ENCODE measurements at places on chromosomes 6 and 20.

GRCh38 chr6:71056656-71057055 is 99.8 kb upstream of the B3GAT2 start:
- H3K27ac ChIP-seq: no peak overlapping the region
- H3K36me3 ChIP-seq: no peaks in the 10 kb centered on the region
- no peak overlapping the region for H3K4me3 ChIP-seq

DNA sequence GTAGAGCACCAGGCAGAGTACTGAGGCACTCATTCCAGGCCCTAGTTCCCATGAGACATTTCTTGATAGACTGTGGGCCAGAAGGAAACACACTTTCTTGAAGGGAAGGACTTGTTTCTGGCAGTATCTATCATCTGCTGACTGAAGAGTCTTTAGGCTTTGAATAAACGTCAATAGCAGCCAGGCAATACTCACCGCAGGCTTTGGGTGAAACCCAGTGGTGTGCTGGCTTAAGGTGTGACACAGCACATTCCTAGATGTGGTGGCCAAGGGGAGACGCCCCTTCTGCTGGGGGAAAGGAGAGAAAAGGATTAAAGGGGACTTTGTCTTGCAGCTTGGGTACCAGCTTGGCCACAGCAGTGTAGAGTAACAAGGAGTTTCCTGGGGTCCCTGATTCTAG is 1039.6 kb downstream of the HACE1 start:
- no peaks in the 10 kb centered on the region for H3K36me3 ChIP-seq
- no peak overlapping the region for H3K27ac ChIP-seq
- no peak for DNase-seq
- no peak overlapping the region for H3K4me3 ChIP-seq
- no peaks in the 10 kb centered on the region for H3K27me3 ChIP-seq
- no peaks in the 10 kb centered on the region for H3K4me1 ChIP-seq

- no peak overlapping the region for H3K4me3 ChIP-seq
- H3K27me3 ChIP-seq: no peaks in the 10 kb centered on the region
- no peak for DNase-seq
These were observed 470.7 kb downstream of the HTR1B start for GRCh38 chr6:76992553-76992952.

DNA sequence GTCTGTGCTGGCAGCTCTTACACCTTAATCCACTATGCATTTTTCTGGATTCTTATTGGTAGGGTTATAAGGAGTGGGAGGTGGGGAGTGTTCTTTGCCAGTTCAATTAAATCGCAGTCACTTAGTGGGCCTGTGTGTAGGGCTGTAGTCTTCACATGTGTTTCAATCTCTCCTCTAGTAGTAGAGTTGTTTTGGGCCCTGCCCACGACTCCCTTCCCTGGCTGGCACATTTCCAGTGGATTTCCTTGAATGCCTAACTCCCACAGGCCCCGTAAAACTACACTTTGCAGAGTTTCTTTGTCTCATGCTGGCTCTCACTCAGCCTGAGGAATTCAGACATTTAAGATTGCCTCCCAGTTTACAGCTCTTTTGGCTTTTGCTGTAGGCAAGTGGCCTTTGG is 414.0 kb upstream of the OPRM1 start:
- no peaks in the 10 kb centered on the region for H3K36me3 ChIP-seq
- no peaks in the 10 kb centered on the region for H3K4me1 ChIP-seq
- H3K27ac ChIP-seq: no peak overlapping the region
- no peaks in the 10 kb centered on the region for H3K27me3 ChIP-seq
- H3K4me3 ChIP-seq: no peak overlapping the region

GRCh38 chr6:44451803-44452695 is 64.5 kb downstream of the CDC5L start:
- H3K36me3 ChIP-seq: peaks cover 24% of the 10 kb centered on the region
- no peaks in the 10 kb centered on the region for H3K27me3 ChIP-seq
- DNase-seq: no peak
- H3K4me3 ChIP-seq: no peak overlapping the region
- H3K27ac ChIP-seq: no peak overlapping the region

DNA sequence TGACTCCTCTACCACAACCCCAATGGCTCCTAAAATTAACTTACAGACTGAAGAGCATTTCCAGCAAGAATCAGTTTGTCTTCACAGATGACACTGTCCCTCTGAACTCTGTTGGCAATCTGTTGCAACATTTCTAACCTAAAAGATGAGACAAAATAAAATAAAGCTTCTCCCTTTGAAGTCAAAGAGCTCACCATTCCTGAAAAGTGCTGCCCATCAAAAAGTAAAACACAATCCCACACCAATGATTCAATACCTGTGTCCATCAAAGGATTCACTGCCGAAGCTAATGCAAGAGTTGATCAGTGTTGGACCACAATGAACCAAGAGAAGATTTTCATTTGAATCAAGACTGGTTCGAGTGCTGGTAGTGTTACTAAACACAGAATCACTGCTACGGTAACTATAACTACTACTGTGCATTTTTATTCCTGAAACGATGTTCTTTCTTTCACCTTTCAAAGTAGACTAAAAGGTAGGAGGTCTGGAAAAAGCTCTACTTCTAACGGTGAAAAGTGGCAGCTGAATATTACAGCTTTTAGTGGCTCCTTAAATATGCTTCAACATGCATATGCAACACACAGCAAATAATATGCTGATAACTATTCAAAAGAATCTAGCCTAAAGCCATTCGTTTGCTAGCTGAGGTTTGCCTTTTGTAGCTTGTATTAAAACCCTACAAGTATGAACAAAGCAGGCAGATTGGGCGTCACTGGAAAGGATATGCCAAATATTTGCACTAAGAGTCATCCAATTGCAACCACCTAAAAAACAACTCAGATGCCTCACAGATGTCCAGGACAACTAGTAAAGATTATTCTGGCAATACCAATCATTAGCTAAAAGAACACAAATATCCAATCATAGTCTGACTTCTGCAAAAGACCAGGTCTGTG is at the start of gene DST:
TSS of gene DST (minus strand) at position 524 of the 896 bp plus-strand sequence.
- H3K36me3 ChIP-seq: no peaks in the 10 kb centered on the region
- H3K4me1 ChIP-seq: no peaks in the 10 kb centered on the region
- DNase-seq: no peak

- no peaks in the 10 kb centered on the region for H3K27me3 ChIP-seq
- no peak overlapping the region for H3K4me3 ChIP-seq
- no peak overlapping the region for H3K27ac ChIP-seq
- H3K4me1 ChIP-seq: no peaks in the 10 kb centered on the region
- no peaks in the 10 kb centered on the region for H3K36me3 ChIP-seq
- DNase-seq: no peak
These were observed 13.1 kb upstream of the RSPO4 start for GRCh38 chr20:1015181-1015580.

DNA sequence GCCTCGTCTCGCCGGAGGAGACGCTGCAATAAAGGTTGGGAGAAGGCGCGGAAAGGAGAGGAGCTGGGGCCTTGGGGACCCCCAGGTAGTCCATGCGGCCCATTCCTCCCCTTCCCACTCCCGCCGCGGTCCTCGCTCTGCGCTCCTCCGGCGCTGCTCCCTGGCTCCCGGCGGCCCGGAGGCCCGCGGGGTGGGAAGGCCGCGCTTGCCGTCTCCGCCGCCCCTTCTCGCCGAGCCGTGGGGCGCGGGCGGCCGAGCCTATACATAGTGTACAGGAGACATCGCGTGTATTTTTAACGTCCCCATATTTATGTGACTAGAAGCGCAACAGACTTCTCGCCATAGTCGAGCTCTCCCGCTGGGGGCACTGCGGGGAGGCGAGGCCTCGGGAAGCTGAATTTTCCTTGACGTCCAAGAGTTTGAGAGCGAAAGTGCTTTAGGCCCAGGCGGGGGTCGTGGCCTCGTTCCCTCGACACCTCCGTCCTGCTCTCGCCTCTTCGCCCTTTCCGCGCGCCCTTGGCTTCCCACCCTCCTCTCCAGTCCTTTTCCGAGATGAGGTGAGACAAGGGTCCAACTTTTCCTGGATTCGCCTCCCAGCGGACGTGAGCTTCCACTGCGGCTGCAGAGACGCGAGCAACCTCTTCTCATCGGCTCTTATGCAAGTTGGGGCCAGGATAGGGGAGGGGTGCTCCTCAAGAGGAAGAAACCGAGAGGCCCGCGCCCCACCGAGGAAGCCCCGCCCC is 29.0 kb downstream of the SLC12A5 start:
- no peak for DNase-seq
- H3K27ac ChIP-seq: no peak overlapping the region
- no peaks in the 10 kb centered on the region for H3K27me3 ChIP-seq

DNA sequence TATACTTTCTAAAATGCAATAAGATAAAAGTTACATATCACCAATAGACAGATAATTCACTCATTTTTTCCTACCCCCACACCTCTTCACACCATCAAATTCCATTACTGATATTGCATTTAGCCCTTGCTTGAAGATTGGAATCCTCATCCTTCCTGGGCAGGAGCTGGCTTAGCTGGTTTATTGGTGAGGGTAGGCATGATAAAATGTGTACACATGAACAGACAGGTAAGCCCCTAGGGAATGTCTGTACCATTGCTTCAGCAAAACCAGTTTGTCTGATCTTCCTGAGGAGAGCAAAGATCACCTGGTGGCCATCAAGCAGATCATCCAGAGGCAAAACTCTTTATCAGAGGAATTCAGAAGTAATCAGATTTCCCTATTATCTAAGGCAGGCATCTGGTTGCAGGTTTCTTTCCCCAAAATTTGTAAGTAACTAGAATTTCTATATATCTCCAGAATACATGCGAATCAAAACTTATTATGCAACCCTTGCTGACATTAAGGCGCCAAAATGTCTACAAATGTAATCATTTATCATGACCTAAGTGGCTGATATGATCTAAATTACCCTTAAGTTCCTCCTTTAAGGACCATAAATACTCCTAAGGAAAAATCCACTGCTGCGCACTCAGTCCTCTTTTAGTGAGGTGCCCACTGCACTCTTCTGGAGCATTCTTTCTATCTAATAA is 6.6 kb upstream of the FABP7 start:
- H3K4me1 ChIP-seq: no peaks in the 10 kb centered on the region
- H3K27me3 ChIP-seq: no peaks in the 10 kb centered on the region
- H3K4me3 ChIP-seq: no peak overlapping the region
- no peak overlapping the region for H3K27ac ChIP-seq

DNA sequence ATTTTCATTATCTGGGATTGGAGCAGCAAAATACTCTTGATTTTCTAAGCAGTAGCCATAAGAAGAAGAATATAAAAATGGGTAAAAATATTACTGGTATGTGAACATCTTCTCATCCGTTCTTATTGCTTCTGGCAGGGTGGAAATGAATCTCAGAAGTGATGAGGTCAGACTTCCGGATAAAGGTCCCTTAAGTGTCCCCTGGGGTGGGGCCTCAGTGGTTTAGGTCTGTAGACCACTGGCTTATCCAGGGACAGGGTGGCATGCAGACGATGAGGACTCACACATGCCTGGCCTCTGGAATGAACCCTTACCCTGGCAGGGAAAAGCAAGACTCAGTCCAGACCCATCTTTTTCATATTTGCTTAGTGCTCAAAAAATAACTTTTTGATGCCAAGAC is 143.3 kb downstream of the UST start:
- DNase-seq: no peak
- no peaks in the 10 kb centered on the region for H3K27me3 ChIP-seq
- no peak overlapping the region for H3K4me3 ChIP-seq
- H3K4me1 ChIP-seq: no peaks in the 10 kb centered on the region
- no peaks in the 10 kb centered on the region for H3K36me3 ChIP-seq
- no peak overlapping the region for H3K27ac ChIP-seq

GRCh38 chr20:38726804-38727606 is 2.7 kb downstream of the SLC32A1 start:
- H3K36me3 ChIP-seq: no peaks in the 10 kb centered on the region
- H3K4me1 ChIP-seq: peaks cover 6% of the 10 kb centered on the region
- no peaks in the 10 kb centered on the region for H3K27me3 ChIP-seq
- no peak overlapping the region for H3K4me3 ChIP-seq
- DNase-seq: peak; percentile 70
- H3K27ac ChIP-seq: no peak overlapping the region

GRCh38 chr6:32816746-32817204 is at the start of gene HLA-DOB:
Gene HLA-DOB, minus strand, starts transcription at chr6:32817002. Its CDS starts 51 bp downstream, at chr6:32816951.
- H3K4me1 ChIP-seq: peaks cover 77% of the 10 kb centered on the region
- peak; percentile 91 for DNase-seq
- H3K36me3 ChIP-seq: peaks cover 8% of the 10 kb centered on the region

GRCh38 chr20:33339515-33340058 is 56.6 kb downstream of the BPIFB1 start:
- H3K4me1 ChIP-seq: peaks cover 23% of the 10 kb centered on the region
- no peaks in the 10 kb centered on the region for H3K36me3 ChIP-seq
- H3K4me3 ChIP-seq: no peak overlapping the region
- DNase-seq: no peak
- no peaks in the 10 kb centered on the region for H3K27me3 ChIP-seq
- no peak overlapping the region for H3K27ac ChIP-seq

GRCh38 chr20:4710106-4710475 is 11.6 kb upstream of the PRND start:
- peaks cover 12% of the 10 kb centered on the region for H3K4me1 ChIP-seq
- H3K4me3 ChIP-seq: no peak overlapping the region
- H3K36me3 ChIP-seq: no peaks in the 10 kb centered on the region
- DNase-seq: no peak

GRCh38 chr6:31805939-31806469 is 762 bp downstream of the LSM2 start:
- 0 out of 2 replicates have a peak, but pooled peaks cover 3% of the 10 kb centered on the region for H3K36me3 ChIP-seq
- H3K27me3 ChIP-seq: no peaks in the 10 kb centered on the region
- H3K4me3 ChIP-seq: peak overlapping the region; percentile 87
- peaks cover 10% of the 10 kb centered on the region for H3K4me1 ChIP-seq

GRCh38 chr6:134624781-134625180 is 306.9 kb upstream of the SGK1 start:
- DNase-seq: no peak
- H3K4me1 ChIP-seq: no peaks in the 10 kb centered on the region
- no peaks in the 10 kb centered on the region for H3K36me3 ChIP-seq
- H3K27me3 ChIP-seq: no peaks in the 10 kb centered on the region
- H3K27ac ChIP-seq: no peak overlapping the region

DNA sequence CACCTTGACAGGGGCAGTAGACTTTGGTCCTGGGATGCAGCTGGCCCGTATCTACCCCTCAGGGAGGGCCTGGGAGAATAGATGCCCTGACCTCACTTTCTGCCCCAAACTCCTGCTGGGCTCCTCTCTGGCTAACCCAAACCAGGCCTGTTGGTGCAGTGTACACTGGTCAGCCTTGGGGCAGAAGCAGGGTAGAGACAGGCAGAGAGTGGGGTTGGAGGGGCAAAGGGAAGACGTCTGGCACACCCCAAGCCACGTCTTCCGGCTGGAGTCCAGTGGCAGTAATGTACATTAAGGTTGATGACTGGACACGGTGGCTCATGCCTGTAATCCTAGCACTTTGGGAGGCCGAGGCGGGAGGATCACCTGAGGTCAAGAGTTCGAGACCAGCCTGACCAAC is 9.3 kb downstream of the DDR1 start:
- no peaks in the 10 kb centered on the region for H3K27me3 ChIP-seq
- H3K4me3 ChIP-seq: no peak overlapping the region
- H3K27ac ChIP-seq: no peak overlapping the region
- no peaks in the 10 kb centered on the region for H3K36me3 ChIP-seq
- H3K4me1 ChIP-seq: no peaks in the 10 kb centered on the region

DNA sequence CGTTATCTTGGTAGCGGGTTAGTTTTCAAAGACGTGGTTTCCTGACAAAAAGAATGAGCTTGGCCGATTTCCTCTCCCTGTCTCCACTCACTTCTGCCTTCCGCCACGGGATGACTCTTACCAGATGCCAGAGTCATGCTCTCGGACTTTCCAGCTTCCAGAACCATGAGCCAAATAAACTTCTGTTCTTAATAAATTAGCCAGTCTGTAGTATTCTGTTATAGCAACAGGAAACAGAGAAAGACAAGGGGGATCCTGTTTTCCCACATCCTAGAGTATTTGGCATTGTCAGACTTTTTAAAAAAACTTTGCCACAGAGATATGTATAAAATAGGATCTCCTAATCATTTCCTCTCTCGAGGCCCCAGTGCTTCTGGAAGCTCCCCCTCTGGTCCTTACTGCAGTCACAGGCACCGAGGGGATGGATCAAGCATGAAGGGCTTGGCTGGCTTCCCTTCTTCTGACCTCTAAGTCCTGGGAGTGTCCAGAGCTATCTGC is 84.9 kb upstream of the NAA20 start:
- no peak overlapping the region for H3K4me3 ChIP-seq
- H3K27me3 ChIP-seq: no peaks in the 10 kb centered on the region
- H3K4me1 ChIP-seq: peaks cover 26% of the 10 kb centered on the region
